Stimulated activated CD4-positive, alpha-beta T cell treated with anti-CD3 and anti-CD28 coated beads, Interleukin-1b, Interleukin-23, amount 100 ng/mL, for 1 hour (primary cell): ENCODE measurements at places on chromosomes 11 and 22.
A peak's percentile ranks its signal among the peaks of the same experiment; 100 is the strongest.

- peak; percentile 54 for DNase-seq
These were observed 557 bp downstream of the RANGAP1 start for GRCh38 chr22:41285441-41285819.

DNA sequence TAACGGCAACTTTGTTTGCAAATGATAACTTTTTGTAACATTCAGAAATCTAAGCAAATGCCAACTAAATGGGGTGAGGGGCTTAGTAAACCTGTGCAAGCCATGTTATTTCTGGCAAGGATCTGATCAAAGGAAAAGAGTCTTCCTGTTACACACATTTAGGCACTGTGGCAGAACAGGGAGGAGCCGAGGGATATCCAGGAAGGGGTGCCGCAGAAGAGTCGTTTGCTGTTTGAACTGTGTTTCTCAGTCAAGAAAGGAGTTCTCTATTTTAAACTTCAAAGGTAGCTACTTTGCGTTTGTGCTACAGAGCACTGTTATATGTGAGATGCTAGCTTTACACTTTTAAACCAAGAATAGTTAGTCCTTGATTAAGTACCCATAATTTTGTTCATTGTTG lies 175.5 kb downstream of the ETS1 start:
- no peak for DNase-seq

DNA sequence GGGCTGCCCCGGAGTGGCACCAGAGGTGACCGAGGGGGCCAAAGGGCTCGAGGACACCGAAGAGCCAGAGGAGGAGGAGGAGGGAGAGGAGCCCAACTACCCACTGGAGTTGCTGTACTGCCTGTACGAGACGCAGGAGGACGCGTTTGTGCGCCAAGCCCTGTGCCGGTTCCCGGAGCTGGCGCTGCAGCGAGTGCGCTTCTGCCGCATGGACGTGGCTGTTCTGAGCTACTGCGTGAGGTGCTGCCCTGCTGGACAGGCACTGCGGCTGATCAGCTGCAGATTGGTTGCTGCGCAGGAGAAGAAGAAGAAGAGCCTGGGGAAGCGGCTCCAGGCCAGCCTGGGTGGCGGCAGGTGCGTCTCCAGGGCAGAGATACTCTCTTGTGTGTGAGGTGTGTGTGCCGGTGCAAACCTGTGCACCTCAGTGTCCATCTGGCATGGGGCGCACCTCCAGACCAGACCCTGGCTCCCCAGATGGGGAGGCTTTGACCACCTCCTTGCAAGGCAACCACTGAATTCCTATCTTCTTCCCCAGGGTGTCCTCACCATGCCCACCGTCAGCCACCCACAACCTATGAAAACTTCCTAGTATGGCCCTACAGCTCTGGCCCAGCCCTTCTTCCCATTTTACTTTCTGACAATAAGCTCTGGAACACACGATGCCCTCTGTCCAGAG lies 3.4 kb downstream of the NLRP6 start:
- DNase-seq, result no peak

DNA sequence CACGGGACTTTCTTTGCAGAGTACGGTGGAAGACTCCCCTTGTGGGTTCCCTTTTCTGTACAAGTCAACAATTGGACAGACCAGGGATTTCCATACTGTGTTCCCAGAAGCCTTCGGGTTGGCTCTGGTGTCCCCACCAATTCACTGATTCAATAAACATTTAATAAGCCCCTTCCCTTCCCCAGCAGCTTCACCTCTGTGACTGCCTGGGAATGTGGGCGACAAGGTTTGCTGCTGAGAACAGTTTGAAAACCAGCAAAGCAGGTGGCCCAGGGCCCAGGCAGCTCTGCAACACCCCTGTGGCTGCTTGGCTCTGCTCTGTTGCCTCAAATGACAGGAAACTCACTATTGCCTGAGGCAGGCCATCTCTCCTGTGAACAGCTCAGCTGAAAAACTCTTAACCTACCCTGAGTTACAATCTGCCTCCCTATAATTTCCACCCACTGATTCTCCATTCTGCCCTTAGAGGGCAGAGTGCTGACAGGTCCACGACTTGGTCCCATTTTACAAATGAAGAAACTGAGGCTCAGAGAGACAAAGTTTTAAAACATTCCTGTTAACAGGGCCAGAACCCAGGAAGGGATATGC lies 10.4 kb downstream of the ADORA2A start:
- no peak for DNase-seq

DNA sequence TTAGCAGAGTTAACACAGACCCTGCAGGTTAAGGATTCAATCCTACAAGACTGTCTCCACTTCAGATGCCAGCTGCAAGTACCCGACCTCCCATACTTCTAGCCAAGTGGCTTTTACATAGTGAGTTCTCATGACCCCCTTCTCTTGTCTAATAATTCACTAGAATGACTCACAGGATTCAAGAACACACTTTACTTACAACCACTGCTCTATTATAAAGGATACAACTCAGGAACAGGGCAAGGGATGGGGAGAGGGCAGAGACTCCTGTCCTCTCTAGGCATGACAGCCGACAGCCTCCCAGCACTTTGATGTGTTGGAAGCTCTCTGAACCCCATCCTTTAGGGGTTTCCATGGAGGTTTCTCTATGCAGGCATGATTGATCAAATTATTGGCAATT lies 60.0 kb downstream of the MYO18B start:
- no peak for DNase-seq

DNA sequence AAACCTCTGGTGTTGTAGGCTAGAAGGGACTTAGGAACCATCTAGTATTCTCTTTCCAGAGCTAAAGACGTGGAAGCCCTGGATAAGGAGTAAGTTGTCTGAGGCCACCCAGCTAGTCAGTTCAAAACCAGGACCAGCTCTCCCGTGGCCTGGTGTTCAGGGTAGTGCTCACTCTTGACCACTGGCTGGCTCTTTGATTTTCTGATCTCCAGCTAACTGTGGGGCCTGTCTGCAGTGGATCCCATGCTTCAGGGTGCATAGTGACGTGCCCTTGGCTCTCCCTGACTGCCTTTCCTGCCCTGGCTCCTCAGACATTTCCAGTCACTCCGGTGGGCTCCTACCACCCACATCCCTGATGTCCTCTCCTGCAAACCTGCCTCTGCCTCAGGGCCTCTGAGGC lies 1.3 kb downstream of the CLMP start:
- DNase-seq, result no peak

- DNase-seq, result no peak
These were observed 99.4 kb upstream of the DRD2 start for GRCh38 chr11:113574586-113574985.

GRCh38 chr11:113387605-113388211 lies at the start of gene ANKK1:
TSS of gene ANKK1 (plus strand) at chr11:113387779. CDS start at chr11:113387885, 106 bp downstream.
- DNase-seq, result no peak

- no peak for DNase-seq
These were observed 11.5 kb downstream of the PARVG start for GRCh38 chr22:44192098-44192815.

GRCh38 chr11:78691215-78691614 lies 116.6 kb upstream of the NARS2 start:
- DNase-seq, result no peak

GRCh38 chr11:79078999-79079398 lies 361.8 kb downstream of the TENM4 start:
- no peak for DNase-seq
